ENCODE measurements at places on chromosomes 7 and 10.

- DNase-seq = no peak
Observed at GRCh38 chr10:132790934-132791829, 5.2 kb upstream of the NKX6-2 start.

GRCh38 chr10:28679581-28680357 is 2.4 kb downstream of the BAMBI start:
- DNase-seq = peak; percentile 10

- no peak for DNase-seq
Observed at GRCh38 chr7:14899030-14899429, 3.5 kb downstream of the DGKB start.

DNA sequence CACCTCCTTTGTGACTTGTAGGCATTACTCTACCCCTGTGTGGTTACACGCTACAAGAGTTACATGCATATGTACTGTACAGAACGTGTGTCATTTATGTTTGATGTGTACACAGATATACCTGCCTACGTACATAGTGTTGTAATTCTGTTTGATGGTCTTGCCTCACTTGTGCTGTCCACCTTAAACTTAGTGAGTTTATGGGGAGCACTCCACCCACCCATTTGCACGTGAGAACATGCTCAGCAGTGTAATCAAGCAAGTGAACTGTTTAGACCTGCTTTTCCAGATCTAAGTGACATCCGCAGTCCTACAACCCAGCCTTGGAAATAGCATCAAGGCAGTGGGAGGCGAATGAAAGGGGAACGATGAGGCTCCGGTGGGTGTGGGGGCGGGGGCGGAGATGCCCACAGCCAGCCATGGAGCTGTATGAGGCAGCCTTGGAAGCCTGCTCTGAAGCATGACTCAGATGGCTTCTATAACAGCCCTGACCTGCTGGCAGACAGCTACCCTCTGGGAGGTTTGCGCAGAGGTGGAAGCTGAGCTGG is 52.1 kb downstream of the SUFU start:
- peak; percentile 68 for DNase-seq

DNA sequence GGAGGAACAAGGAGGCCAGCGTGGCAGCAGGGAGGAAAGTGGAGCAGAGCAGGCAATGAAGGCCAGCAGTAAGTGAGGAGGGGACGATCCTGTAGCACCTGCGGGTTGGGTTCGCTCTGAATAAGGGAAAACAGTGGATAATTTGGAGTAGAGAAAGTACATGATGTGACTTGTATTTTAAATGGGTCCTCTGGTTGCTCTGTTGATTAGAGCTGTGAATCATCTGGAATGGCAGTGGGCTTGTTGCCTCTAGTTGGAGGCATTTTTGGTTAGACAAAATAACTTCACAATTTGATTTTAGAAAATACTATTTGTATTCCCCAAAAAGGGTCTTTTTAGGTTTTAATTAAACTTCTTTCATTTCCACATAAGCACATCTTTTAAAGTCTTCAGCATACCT is 277.4 kb downstream of the ARL4A start:
- peak; percentile 37 for DNase-seq

DNA sequence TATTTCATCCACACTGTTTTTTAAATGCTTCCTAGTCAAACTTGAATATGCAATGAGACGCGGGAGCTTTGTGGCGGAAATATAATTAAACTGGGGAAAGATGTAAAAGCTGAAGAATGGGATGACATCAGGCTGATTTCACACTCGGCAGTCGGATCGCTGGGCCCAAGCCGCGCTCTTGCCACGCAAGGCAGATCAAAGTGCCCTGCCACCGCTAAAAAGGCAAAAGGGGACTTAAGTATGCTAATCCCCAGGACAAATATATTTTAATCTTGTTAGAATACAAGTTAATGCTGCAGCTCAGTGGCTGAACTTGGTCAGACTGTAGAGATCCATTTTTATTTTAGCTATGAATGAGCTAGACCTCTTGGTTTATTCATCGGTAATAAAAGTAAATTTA is 13.8 kb downstream of the EN2 start:
- DNase-seq = no peak

GRCh38 chr7:120052884-120053382 is 220.0 kb upstream of the KCND2 start:
- DNase-seq = peak; percentile 60

GRCh38 chr10:89346405-89347254 is 18.8 kb downstream of the IFIT3 start:
- peak; percentile 57 for DNase-seq

GRCh38 chr10:34816085-34816496 is 995 bp upstream of the PARD3 start:
- DNase-seq = no peak

GRCh38 chr7:66173856-66174255 is 31.3 kb upstream of the TPST1 start:
- DNase-seq = no peak

DNA sequence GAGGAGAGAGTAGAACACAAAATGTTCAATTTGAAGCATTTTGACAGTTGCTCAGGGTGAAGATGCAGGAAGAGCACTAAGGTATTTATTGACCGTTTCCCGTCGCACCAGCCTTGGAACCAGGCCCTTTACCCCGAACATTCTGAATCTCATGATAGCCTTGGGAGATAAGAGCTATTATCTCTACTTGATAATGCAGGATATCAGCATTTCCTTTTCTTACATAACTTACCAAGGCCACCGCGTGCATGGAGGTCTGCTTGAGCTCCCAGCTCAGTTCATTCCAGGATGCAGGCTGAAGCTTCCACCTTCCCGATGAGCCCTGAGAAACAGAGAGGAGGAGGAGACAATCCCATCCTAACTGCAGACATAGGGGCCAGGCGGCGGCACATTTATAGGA is 324.2 kb upstream of the COBL start:
- DNase-seq = no peak

- no peak for DNase-seq
Observed at GRCh38 chr7:142308326-142308725, 50.5 kb upstream of the PRSS58 start.

DNA sequence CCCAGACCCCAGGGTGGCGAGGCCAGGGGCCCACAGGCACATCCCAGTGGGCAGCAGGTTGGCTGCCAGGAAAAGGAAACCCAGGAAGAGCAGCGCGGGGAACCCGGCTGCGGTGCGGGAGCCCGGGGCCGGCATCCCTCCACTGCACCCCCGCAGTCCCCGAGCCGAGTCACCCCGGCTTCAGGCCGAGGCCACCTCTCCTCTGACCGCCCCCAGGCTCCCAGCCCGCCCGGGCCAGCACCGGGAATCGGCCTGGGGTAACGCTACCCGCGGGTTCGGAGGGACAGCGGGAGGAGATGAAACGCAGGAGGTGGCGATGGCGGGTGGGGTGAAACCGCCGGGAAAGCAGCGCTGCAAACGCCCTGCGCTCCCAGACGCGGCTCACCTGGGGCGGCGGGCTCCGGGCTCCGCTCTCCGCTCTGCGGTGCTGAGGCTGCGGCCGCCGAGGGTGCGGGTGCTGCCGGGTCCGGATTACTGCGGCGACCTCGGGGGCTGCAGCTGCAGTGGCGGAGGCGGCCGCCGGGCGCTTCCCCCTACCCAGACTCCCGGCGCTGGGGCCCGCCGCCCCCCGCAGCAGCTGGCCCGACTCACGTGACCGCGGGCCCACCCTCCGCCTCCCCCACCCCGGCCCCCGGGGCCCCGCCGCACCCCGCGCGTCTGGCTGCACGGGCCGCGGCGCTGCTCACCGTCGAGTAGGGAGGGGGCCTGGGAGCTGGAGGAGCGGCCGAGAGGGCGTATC is at the start of gene SCRN1:
Gene SCRN1, minus strand, starts transcription at position 545 of the 739 bp plus-strand sequence. CDS start 20,734 bp downstream, outside the sequence.
- DNase-seq = peak; percentile 42

GRCh38 chr10:53140506-53140905 is 367.9 kb upstream of the MBL2 start:
- DNase-seq = peak; percentile 86

DNA sequence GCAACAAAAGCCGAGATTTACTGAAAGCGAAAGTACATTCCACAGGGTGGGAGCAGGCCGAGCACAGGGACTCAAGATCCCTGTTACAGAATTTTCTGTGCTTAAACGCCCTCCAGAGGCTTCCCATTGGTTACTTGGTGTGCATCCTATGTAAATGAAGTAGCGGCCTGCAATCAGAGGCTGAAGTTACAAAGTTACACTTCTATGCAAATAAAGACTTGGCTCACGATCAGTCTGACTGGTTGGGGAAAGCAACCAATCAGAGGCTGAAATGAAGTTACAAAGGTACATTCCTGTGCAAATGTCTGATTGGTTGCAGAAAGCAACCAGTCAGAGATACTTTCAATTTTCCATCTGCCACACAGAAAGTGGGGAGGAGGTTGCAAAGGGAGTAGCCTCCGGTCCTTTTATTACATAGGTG is 4.1 kb downstream of the ACBD7 start:
- peak; percentile 99 for DNase-seq

- DNase-seq = no peak
Observed at GRCh38 chr7:32580646-32581045, 85.4 kb downstream of the AVL9 start.

DNA sequence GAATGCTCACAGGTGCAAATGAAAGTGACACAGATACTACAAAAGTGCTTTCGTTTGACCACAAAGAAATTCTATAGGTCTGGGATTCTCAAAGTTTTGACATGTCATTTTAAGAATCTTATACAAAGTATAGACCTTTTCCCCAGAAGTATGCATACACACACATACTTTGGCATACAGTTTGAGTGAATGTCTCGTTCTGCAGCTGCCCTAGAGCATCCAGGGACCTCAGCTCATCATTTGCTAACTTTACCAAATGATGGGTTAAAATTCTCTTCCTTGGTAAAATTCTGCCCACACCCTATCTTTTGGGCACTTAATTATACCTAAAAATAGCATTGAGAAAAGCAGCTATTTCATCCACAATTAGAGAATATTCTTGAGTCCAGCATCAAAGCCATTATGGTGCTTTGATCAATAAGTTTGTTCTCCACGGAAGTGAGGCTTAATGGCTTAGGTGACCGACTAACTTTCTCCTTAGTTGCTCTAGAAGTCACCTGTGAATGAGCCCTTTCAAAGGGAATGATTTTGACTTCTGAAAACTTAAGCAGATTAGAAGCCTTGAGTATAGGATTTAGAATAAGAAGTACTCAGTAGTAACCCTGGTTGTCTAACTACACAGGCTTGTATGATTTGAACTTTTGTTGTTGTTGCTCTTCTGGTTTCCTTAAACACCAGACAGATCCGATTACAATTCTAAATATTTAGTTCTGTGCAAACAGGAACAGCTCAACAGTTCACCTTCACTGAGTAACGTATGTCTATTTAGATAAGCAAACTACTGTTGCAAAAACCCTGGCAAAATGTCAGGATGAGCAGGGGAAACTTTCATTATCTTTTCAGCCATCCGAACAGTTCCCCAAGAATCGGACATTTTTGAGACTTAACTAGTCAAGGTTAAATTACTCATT is 70.6 kb downstream of the CNNM2 start:
- no peak for DNase-seq

DNA sequence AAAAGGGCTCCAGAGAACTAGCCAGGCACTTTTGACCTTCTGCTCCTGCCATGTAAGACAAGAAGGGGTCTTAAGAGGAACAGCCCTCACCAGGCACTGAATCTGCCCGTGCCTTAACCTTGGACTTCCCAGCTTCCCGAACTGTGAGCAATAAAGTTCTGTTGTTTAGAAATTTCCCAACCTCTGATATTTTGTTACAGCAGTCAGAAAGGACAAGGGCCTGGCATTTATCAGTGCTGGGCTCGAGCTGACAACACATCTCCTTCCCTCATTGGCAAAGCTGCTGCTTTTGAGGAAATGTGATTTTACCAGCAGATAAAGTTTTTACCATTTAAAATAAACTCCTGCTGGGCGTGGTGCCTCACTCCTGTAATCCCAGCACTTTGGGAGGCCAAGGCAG is 103.5 kb downstream of the GPR26 start:
- no peak for DNase-seq

DNA sequence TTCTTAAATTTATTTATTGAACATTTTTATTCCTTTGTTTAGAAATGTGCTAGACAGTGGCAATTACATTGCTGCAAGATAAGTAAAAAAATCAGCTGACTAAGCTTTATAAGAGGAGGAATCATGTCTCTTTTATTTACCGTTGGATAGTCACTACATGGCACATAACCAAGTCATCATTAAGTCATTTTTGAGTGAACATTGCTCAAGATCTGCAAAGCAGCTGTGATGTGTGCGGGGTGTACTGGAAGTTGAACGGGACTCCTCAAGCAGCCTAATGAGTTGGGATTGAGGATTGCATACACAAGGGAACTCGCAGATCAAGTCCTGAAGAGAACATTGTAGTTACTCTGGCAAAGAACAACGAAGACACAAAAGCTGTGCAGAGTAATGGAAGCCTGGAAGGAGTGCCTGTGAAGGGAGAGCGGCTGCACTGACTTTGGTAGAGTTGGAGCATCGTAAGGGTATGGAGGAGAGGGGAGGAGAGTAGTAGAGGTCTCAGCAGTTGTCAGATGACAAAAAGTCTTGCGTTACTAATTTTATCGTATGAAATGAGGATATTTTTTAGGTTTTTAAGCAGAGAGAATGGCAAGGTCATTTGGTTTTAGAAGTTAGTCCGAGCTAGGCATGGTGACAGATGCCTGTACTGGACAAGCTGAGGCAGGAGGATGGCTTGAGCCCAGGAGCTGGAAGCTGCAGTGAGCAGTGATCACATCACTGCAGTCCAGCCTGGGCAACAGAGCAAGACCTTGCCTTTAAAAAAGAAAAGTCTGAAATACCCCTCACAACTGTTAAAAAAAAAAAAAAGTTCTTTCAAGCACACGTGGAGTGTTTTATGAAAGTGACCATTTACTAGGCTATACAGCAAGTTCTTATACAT is 95.1 kb downstream of the BMPR1A start:
- no peak for DNase-seq

- peak; percentile 1 for DNase-seq
Observed at GRCh38 chr10:30207485-30208052, 141.5 kb downstream of the MTPAP start.

GRCh38 chr10:95831515-95831914 is 75.6 kb downstream of the ENTPD1 start:
- DNase-seq = no peak

DNA sequence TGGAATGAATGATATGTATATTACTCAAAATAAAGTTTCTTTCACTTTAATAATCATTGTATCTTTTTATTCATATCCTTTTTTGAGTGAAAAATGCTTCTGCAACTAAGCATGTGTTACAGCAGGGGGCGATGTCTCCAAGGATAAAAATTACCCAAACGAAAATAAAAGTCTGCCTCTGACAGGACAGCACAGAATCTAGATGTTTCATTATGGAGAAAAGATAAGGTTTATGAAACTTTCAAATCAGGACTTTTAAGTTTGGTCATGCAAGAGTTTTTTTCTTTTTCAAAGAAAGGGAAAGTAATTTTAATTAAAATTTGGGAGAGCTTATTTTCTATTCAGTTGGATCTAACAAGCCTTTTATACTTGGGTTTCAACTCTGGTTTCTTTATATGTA is 48.4 kb downstream of the TES start:
- DNase-seq = peak; percentile 50

DNA sequence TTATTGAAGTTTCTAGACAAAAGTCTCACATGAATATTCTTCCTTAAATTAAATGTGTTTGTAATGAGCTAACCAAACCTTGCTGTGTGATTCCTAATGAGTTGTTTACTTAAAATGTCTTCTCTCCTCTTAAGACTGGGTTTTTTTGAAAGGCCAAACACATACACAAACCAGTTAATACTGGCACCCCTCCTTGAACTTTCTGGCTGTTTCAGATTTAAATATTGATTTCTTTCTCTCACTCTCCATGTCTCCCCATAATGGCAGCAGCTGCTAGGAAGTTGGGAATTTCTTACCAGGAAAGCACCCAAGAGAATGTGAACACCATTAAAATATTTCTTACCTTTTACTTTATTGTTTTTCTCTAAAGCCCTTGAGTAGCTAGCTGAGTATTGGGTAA is 11.4 kb upstream of the PTN start:
- DNase-seq = no peak

GRCh38 chr7:7720193-7720592 is 1.8 kb upstream of the RPA3 start:
- DNase-seq = no peak

Data from mammary epithelial cell (primary cell).